ENCODE measurements at places on chromosomes 2 and 18.

DNA sequence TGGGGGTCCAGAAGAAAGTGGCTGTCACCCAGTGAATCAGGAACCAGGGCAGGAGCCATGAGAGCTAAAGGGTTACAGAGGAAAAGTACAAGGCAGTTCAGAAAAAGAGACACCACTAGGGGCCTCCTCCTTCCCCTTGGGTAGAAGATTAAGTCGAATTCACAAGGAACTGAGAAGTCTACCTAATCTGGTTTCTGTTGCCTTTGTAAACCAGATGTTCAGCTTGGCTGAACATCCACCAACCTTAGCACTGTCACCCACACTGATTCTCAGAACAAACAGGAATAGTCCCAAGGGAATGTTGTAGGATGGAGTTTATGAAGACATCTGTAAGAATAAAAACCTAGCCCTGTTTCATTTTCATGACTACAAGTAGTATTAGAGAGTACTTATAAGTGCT, 90.4 kb upstream of the NOSTRIN start:
- DNase-seq: peak; percentile 87

GRCh38 chr2:162153608-162154224, 1.7 kb upstream of the GCG start:
- DNase-seq: peak; percentile 70

DNA sequence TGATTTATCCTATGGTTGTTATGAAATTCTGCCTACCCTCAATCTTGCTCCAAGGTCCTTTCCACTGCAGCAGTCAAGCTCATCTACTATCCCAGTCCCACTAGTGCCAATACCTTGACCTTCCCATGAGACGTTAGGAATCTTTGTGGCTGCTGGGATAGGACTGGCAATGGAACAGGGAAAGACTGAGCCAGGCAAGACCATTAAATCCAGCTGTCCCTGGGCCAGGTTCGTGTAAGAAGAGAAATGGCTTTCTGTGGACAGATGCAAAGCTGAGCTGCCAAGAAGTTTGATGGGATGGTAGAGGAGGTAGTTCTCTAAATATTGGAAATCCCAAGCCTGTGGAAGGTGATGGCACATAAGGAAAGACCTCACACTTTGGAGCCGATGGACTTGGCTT, 50.1 kb upstream of the TMEM17 start:
- no peak for DNase-seq

GRCh38 chr2:208489687-208490086, 83.1 kb downstream of the PTH2R start:
- DNase-seq: no peak

GRCh38 chr2:65969161-65969560, 465.8 kb upstream of the MEIS1 start:
- no peak for DNase-seq

DNA sequence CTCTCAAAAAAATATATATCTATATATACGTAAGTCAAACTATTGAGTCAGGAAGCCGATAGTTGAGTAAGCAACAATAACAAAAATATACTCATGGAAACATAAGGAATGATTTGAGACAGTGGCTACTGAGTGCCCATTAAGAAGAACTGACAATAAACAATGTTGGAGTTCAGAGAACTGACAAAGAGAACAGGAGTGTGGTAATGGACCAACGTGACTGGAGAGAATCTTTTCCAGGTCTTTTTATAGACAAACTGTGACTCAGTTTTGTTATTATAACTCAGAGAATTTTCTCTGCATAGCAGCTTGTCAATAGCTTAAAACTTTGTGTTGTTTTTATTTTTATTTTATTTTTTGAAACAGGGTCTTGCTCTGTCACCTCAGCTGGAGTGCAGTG, 4.6 kb upstream of the GALM start:
- DNase-seq: no peak

- DNase-seq: peak; percentile 67
These were observed 5.9 kb downstream of the SCYGR3 start for GRCh38 chr2:227608561-227609338.

DNA sequence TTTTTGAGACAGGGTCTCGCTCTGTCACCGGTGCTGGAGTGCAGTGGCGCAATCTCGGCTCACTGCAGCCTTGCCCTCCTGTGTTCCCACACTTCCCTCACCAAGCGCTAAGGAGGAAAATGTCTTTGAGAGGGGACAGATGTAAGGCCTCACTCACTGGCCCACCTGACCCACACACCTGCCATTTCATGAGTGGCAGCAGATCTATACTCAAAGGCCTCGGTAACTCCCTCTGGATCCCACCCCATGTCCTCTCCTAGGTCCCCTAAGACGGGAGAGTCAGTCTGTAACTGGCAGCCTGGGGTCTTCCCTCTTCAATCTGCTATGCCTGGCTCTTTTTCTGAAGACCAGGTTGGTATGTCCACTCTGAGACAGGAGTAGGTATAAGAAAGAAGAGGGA, 12.9 kb downstream of the TMEM247 start:
- DNase-seq: no peak

GRCh38 chr2:23626701-23627230, 241.8 kb downstream of the KLHL29 start:
- DNase-seq: no peak

- DNase-seq: no peak
These were observed 8.6 kb upstream of the CCDC88A start for GRCh38 chr2:55428258-55428657.

DNA sequence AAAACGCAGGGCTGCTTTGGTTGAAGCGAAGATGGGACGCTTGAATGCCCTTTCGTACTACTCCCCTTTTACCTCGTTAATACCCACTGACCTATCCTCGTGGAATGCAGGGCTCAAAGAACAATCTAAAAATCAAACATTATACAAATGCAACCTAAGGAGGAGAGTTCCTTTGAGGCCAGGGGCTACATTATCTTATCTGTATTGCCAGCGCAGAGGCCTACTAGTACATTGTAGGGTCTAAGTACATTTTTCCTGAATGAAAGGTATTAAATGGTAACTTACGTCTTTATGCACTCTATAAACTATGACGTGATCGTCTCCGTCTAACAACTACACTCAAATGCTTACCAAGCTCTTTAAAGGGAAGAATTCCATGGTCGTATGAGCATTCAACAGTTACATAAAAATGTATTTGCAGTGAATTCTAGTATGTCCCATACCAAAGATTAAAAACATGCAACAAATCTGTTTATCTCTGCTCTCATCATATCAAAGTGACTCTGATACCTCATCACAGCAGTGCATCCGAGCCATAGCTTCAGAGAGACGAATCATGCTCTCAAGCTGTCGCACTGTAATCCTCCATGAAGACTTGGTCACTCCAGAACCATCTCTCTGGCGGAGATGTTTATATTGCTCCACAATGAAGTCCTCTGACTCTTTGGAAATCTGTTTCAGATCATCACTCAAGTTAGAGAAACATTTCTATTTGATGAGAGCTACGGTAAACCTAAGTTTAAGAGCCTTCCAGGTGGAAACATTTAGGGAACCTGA, 14.1 kb upstream of the LCT start:
- no peak for DNase-seq

DNA sequence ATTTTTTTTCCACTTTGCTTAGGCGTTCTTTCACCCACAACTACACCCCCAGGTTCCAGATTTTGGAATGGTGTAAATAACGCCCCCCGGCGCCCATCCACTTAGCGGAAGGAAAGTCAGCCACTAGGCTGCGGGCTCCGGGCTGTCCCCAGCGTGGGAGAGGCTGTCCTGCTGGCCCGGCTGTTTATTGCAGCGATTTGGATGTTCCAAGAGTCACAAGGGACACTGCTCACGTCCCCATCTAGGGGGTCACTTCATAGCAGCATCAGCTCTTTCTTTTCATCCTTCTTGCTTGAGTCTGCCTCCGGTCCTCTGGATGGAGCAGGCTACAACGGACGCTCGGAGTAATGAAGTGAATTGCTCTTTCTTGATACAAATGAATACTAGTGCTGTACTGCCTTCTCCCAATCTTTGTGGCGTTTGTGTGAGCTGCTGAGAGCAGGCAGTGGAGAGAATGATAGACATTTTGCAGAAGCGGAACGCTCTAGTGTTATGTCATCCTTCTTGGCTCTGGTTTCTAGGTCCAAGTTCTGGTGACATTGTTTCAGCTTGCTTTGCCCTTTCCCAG, 50.7 kb upstream of the PAIP2B start:
- DNase-seq: peak; percentile 6

DNA sequence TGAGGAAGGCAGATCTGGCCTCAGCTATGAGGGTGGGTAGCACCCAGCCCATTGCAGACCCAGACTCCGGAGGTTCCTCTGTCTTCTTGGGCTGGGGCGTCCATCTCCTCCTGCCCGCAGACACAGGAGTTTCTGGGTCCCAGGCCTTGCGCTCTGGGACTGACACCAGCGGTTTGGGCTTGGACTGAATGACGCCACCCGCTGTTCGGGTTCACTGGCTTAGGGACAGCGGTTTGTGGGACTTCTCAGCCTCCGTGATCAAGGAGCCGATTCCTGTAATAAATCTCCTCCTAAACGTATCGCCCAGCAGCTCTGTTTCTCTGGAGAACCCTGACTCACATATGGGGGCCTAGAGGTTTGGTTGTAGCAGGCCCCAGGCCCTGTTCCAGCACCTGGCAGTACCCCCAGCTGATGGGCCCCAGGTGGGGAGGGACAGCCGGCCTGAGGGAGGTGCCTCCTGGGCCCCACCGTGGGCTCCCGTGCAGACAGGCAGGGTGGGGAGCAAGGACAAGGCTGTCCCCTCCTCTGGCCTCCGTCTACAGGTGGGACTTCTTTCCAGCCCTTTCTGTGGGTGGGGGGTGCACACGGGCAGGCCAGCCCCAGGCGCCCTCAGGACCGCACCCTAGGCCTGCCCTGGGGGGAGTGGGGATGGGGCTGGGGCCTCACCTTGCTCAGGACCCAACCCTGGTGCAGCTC, 4.5 kb upstream of the AQP12A start:
- no peak for DNase-seq

DNA sequence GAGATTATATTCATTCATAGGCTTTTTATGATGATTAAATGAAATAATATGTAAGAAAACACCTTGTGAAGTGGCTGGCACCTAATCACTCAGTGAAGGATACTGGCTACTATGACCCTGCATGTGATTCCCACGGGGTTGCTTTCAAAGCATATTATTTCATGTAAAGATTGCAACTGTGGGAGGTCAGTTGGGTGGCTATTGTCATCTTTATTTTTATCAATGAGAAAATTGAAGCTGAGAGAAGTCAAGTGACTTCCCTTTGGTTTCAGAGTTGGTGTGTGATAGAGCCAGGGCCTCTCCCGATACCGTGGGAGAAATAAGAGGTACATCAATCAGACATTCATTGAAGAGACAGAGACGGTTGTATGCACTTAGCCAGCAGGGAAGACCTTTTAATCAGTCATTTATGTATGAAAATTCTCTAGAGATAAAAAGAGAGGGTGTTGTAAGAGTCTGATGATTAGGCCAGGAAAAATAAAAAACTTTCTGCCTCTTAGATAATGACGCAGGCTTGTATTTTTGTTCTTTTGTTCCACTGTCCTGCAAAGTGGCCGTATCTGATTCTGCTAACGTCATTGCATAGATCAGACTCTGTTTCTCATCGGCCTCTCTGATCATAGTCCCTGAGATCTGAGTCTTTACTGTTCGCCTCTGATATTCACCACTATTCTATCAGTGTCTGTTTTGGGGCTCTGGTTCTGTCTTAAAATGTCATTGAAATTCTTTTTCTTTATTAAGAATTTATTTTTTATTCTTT, 50.5 kb downstream of the QPCT start:
- no peak for DNase-seq

DNA sequence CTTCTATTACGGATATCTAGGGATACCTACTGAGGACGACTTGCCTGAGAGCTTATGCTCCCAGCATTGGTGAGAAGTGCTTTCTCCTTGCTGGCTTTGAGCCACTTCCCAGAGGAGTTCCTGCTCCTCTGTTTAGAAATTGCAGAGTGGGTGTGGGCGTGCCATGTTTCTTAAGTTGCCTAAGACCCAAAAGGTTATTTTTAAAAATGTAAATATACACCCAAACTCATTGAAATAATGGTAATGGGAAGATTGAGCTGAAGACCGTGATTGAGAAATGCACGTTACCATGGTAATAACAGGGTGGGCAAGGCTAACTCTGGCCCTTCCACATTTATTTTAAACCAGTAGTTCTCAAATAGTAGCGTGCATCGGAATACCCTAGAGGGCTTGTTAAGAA, 17.2 kb upstream of the TMEM200C start:
- no peak for DNase-seq

- DNase-seq: no peak
These were observed 186.2 kb upstream of the REG3G start for GRCh38 chr2:78839259-78839658.

GRCh38 chr18:28110924-28111323, 66.0 kb downstream of the CDH2 start:
- no peak for DNase-seq

DNA sequence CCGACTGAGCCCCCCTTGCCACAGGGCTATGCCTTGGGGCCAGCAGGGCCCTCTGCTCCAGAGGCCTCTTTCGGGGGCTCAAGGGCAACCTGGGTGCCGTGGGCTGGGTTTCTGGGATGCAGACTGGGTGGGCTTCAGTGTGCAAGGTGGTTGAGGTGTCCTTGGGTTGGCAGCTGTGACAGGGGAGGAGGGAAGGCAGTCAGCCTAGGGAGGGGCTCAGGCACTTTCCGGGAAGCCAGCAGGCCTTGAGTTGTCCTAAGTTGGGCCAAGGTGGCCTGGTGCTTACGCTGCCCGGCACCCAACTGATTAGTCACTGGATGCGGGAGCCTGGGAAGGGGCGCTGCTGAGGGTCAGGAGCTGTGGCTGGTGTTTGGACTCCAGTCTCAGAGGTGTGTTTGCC, 199.5 kb downstream of the TWIST2 start:
- DNase-seq: no peak

DNA sequence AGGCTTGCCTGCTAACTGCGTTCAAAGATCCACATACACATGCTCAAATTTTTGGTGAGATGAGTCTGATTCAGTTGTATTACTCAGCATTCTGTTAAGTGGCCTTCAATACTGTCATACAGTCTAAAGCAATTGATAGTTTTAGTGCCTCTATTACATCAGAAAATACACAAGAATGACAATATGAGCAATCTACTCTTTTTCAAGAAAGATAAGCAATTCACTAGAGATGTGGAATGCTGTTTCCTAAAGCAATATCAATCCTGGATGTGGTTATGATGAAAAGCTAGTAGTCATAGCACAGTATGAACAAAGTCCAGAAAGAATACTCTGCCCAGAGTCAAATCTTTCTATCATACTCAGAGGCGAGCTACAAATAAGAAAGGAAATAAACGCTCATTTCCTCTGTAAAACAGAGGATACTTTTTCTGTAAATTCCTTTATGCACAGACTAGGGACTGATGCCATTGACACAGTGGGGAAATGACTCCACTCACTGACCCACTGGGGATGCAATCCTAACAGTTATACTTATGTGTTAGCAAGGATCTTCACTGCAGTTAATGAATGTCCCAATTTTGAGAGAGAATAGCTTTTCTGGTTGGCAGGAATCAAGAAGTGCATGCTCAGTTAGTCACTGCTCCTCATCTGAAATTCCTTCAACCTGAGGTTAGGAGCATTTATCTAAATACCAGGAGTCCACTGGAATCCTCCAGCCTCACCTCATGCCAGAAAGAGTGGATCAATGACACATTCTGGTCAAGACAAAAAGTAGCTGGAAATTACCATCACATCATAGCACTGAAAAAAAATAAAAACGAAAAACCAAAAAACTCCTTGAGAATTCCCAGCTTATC, 83.3 kb downstream of the PDE11A start:
- no peak for DNase-seq

- no peak for DNase-seq
These were observed 29.3 kb downstream of the TGFA start for GRCh38 chr2:70523996-70524965.
